ENCODE measurements at places on chromosomes 12 and 14. TPM values are rescaled to one million over a fixed set of nuclear protein-coding genes. Genes with fewer than 3 reads are reported as not detected.

INF2 gene
- 37.3 TPM for total RNA-seq

MYF5 gene
- total RNA-seq: not detected

CD4 gene
- total RNA-seq: not detected

OTX2 gene
- not detected for total RNA-seq

EML5 gene
- total RNA-seq: 0.03 TPM

IL26 gene
- total RNA-seq: not detected

ESRRB gene
- 0.03 TPM for total RNA-seq

IRF9 gene
- 21.8 TPM for total RNA-seq

VRTN gene
- not detected for total RNA-seq

IL31 gene
- total RNA-seq: not detected

CBLN3 gene
- total RNA-seq: 3.1 TPM

PPFIA2 gene
- 0.47 TPM for total RNA-seq

C12orf56 gene
- total RNA-seq: not detected

TSPAN19 gene
- total RNA-seq: not detected

GALNT8 gene
- total RNA-seq: not detected

FOXG1 gene
- total RNA-seq: not detected

SYT1 gene
- 31.9 TPM for total RNA-seq

KRT84 gene
- not detected for total RNA-seq

MGAT4C gene
- total RNA-seq: not detected

B4GALNT1 gene
- 950 TPM for total RNA-seq

EIF2S3B gene
- total RNA-seq: 0.34 TPM

RNASE7 gene
- total RNA-seq: not detected

DHRS2 gene
- total RNA-seq: 1.2 TPM

SERPINA1 gene
- 6.9 TPM for total RNA-seq

B4GALNT3 gene
- not detected for total RNA-seq

KRT72 gene
- not detected for total RNA-seq

CCDC197 gene
- total RNA-seq: not detected

CCDC177 gene
- total RNA-seq: not detected

RND1 gene
- total RNA-seq: not detected

PIK3C2G gene
- not detected for total RNA-seq

LEMD3 gene
- 30.7 TPM for total RNA-seq

PIWIL1 gene
- total RNA-seq: not detected

SLC17A8 gene
- total RNA-seq: not detected

LPAR5 gene
- not detected for total RNA-seq

LRRK2 gene
- total RNA-seq: 0.11 TPM

CCDC198 gene
- total RNA-seq: not detected

WNT5B gene
- 8.9 TPM for total RNA-seq

TMCC3 gene
- 1.9 TPM for total RNA-seq

NPAS3 gene
- total RNA-seq: not detected

ALKBH1 gene
- 13.7 TPM for total RNA-seq

TAS2R43 gene
- total RNA-seq: 0.29 TPM

RBP5 gene
- total RNA-seq: not detected

SPX gene
- 1.1 TPM for total RNA-seq

LRFN5 gene
- not detected for total RNA-seq

OR6C2 gene
- not detected for total RNA-seq

SRGAP1 gene
- 3.7 TPM for total RNA-seq

RAB3IP gene
- total RNA-seq: 20.0 TPM

ZDHHC17 gene
- total RNA-seq: 20.9 TPM

FOXA1 gene
- 0.87 TPM for total RNA-seq

UNG gene
- 30.5 TPM for total RNA-seq

BDKRB1 gene
- 10.3 TPM for total RNA-seq

CPM gene
- 74.4 TPM for total RNA-seq

KLRD1 gene
- 0.08 TPM for total RNA-seq

KLHL33 gene
- total RNA-seq: not detected

RHOJ gene
- 0.32 TPM for total RNA-seq

KRT79 gene
- 1.1 TPM for total RNA-seq

SLC6A12 gene
- total RNA-seq: not detected

SERPINA12 gene
- not detected for total RNA-seq

CLEC2B gene
- total RNA-seq: 70.8 TPM

All from SJSA1 (cell line).